WTC11 (cell line): ENCODE measurements at places on chromosomes 7 and 10.

GRCh38 chr7:116013675-116014074 is 16.9 kb downstream of the TFEC start:
- DNase-seq, result no peak

- no peak for DNase-seq
Measured at GRCh38 chr7:76278540-76278939, 23.9 kb upstream of the HSPB1 start.

DNA sequence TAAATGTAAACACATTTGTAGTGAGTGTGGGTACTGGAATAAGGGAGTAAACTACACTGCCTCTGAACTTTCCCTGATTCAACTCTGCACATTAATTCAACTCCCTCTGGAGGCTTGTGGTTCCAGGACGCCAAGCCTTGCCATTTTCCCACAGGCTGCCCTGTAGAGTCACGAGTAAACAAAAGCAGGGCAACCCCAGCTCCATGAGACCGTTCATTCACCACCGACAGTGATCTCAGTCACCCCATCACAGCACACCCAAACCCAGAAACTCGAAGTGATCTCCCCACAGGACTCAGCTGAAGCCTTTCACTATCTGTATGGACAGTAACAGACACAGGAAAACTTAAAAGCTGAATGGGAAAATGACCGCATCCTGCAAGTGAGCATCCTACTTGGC is 218.8 kb upstream of the FRMD4A start:
- DNase-seq, result no peak

DNA sequence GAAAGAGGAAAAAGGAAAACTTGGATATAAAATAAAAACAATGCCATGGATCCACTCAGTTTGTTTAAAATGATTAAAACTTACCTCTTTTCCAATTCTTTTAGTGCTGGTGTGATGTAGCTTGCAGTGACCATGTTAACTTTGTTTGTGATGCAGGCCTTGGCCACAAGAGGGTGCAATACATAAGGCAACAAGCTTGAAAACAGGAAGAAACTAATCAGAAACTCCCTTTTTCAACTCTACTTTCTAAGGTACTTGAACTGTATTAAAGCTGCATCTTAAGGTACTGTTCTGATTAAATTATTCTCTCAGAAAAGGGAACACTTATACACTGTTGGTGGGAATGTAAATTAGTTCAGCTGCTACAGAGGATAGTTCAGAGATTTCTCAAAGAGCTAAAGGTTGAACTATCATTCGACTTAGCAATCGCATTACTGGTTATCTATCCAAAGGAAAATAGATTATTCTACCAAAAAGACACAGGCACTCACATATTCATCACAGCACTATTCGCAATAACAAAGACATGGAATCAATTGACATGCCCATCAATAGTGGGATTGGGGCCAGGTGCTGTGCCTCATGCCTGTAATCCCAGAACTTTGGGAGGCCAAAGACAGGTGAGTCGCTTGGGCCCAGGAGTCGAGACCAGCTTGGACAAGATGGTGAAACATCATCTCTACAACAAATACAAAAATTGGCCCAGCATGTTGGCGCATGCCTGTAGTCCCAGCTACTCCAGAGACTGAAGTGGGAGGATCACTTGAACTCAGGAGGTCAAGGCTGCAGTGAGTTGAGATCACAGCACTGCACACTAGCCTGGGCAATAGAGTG is 50.9 kb downstream of the AASS start:
- peak; percentile 84 for DNase-seq

GRCh38 chr7:24793982-24794648 is 36.9 kb upstream of the GSDME start:
- no peak for DNase-seq

DNA sequence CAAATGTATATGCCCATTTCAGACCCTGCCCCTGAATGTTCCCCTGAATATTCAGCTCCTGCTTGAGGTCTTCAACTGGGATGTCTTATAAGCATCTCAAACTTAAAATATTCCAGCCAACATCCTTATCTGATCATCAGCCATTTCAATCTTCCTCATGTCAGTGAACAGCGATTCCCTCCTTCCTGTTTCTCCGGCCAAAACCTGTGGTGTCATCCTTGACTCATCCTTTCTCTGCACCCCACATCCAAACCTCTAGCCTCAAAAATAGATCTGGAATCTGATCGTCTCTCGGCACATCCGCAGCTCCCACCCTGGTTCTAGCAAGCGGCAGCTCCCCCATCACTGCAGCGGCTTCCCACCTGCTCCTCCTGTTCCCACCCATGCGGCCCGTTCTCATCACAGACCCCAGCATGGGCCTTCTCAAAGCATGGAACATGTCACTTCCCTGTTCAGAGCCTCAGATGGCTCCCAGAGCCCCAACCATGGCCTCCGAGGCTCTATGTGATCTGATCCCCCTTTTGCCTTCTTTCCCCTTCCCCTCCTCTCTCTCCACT is 165.7 kb downstream of the HECW1 start:
- no peak for DNase-seq

DNA sequence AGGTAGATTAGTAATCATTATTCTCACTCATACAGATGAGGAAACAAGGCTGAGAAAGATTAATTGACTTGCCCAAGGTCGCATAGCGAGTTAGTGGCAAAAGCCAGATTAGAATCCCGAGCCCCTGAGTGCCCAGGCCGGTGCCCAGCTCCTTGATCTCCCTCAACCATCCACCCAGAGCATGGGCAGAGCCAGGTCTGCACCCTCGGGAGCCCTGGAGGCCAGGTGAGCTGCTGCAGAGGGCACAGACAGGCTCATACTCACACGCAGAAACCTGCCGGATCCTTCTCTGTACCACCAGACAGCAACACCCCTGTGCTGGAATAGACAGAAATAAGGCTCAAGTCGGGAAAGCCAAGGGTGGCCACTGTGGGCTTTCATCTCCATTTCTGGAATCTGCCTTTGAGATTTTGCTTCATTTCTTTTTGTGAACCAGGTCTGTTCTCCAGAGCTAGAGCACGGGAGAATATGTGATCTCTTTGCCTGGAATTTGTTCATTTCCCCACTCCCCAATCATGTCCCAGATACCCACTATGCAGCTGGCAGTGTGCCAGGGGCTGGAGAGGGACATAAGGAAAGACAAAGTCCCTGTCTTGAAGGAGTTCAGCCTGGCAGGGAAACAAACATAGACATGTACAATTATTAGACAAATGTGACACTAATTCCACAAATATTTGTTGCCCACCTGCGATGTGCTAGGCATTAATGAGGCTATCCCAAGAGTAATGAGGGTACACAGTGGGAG is 5.5 kb downstream of the AFAP1L2 start:
- DNase-seq, result no peak
